Hepatocyte (in vitro differentiated cells): ENCODE measurements at places on chromosomes 11 and 22.

- peak; percentile 30 for DNase-seq
Measured at GRCh38 chr11:133619973-133620372, 87.7 kb upstream of the OPCML start.

DNA sequence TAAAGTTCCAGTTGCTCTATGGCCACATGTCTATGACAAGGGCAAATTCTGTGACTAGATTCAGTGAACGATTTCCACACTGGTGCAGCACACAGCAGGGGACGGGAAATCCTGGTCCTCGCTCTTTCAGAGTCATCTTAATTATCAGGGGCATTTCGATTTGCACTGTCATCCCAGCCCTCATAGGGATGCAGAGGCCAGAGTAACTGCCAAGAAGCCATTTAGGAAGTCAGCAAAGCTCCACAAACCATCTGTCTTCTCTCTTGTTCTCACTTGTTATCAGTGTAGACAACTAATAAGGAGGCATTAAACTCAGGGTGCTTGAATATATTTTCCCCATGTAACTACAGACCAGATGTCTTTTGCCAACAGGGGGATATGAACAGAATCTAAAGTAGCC is 151.7 kb downstream of the STK33 start:
- peak; percentile 4 for DNase-seq

DNA sequence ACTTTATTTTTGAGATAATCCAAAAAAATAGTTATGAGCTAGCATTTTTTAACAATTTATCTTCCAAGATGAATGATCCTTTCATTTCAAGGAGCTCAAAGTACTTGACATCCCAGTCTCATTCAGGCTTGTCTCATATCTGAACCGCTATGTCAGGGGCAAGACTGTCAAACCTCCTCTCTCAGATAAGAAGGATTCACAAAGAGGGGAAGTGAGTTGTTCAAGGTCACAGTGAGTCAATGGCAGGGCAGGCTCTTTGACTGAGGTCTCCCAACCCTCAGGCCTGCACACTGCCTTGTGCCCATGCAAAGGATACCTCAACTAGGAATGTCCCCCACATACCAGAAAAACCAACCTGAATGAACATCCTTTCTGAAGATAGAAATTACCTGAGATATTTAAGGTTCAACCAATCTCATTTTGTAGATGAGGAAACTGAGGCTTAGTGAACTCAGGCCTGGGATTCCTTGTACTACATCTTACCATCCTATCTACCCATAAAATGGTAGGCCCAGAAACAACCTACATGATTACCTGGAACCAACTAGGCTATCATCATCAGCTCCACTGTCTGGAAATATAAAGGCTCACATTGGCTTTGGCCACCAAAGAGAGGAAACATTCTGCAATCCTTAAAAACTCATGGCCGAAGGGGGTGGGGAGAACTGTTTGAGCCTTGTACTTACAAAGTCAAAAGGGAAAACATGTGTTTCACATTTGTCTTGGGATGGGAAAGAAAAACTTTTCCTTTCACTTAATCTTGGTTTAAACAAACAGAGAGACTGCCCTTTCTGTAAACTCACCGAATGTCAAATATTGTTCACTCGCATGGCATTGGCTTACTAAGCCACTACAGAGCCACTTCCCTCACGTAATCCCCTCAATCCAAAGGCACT is 51.1 kb downstream of the LIF start:
- no peak for DNase-seq

GRCh38 chr22:19569976-19570375 is 45.8 kb upstream of the CLDN5 start:
- no peak for DNase-seq

- DNase-seq: no peak
Measured at GRCh38 chr22:43539572-43540528, 128.0 kb downstream of the MPPED1 start.

DNA sequence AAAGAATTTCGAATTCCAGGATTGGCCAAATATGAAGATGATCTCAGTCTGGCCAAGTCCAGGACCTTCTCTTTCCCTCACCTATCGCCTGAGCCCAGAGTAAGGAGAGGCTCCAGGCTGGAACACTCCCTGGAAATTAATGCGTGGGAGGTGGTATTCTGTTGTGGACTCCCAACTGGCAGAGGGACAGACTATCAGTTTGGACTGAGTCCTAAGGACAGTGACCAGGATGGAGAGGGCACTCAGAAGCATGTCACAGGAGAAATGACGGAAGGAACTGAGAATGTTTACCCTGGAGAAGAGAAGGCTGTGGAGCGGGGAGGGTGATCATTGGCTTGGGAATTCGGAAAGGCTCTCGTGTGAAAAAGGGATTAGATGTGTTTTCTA is 84.4 kb downstream of the RPL27A start:
- no peak for DNase-seq

DNA sequence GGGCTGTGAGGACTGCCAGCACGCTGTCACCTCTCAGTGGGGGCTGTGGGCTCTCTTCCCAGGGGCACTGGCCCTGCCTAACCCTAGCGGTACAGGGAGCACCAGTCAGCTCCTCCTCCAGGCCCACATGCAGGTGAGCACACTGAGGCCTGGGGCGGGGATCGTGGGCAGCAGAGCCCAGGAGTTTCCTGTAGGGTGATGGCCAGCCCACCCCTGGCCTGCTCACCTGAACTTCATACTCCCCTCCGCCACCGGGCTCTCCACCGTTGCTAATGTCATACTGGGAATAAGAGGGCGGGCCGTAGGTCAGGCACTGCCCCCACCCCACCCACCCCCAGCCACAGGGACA is 10.0 kb upstream of the TREH start:
- no peak for DNase-seq

- DNase-seq: no peak
Measured at GRCh38 chr11:77783025-77783424, 37.5 kb downstream of the RSF1 start.

DNA sequence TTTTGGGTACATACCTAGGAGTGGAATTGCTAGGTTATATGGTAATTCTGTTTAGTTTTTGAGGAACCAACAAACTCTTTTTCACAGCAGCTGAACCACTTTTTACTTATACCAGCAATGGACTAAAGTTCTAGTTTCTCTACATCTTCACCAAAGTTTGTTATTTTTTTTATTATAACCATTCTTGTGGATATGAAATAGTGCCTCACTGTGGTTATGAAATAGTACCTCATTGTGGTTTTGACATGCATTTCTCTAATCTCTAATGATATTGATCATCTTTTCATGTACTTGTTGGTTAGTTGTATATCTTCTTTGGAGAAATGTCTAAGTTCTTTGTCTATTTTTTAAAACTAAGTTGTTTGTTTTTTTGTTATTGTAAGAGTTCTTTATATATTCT is 27.2 kb downstream of the STIM1 start:
- no peak for DNase-seq

- no peak for DNase-seq
Measured at GRCh38 chr11:102240502-102240901, 76.8 kb upstream of the BIRC3 start.

DNA sequence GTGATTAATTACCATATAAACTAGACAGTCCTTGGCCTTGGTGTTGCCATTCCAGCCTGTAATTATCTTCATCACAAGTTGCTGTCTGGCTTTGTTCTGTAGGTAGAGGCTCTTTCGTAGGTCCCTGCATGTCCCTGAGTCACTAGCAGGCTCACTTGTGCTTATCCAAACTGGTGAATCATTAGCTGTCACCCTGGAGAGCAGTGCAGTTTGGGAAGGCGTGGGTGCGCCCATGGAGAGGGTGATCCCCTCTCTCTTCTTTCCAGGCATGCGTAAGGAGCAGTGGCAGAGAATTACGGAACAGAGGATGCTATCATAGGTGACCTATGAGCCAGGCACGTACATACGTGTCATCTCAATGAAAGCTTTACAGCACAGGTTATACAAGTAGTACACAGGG is 11.0 kb upstream of the EHF start:
- no peak for DNase-seq

GRCh38 chr11:21278840-21279239 is 609.5 kb downstream of the NELL1 start:
- DNase-seq: no peak

GRCh38 chr11:58061813-58062212 is 31.1 kb downstream of the OR6Q1 start:
- no peak for DNase-seq
